CD4-positive, alpha-beta T cell (primary cell): ENCODE measurements at places on chromosomes 5 and 9.
A peak's percentile ranks its signal among the peaks of the same experiment; 100 is the strongest.

GRCh38 chr5:151221574-151221973 lies 2.3 kb downstream of the CCDC69 start:
- no peak for DNase-seq

- DNase-seq, result peak; percentile 15
Observed at GRCh38 chr5:137498736-137499505, at the start of gene SPOCK1. TSS of gene SPOCK1 (minus strand) at chr5:137499326.

DNA sequence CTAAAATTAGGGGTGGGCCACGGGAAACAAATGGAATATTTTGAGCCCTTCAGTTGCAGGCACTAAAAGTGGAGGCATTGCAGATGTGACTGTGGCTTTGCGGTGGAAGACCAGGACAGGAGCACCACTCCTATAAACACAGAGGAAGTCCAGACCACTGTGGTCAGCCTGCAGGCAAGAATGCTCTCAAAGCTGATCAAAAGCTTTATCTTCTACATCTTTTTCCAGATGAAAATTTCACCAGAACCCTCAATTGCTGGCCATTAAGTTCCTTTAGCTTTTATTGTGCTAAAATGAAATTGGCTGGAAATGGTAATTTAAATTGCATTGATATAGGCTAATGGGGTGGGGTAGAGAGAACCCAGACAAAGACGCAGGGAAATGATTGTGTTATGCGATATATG lies 208.8 kb downstream of the ERCC6L2 start:
- no peak for DNase-seq

DNA sequence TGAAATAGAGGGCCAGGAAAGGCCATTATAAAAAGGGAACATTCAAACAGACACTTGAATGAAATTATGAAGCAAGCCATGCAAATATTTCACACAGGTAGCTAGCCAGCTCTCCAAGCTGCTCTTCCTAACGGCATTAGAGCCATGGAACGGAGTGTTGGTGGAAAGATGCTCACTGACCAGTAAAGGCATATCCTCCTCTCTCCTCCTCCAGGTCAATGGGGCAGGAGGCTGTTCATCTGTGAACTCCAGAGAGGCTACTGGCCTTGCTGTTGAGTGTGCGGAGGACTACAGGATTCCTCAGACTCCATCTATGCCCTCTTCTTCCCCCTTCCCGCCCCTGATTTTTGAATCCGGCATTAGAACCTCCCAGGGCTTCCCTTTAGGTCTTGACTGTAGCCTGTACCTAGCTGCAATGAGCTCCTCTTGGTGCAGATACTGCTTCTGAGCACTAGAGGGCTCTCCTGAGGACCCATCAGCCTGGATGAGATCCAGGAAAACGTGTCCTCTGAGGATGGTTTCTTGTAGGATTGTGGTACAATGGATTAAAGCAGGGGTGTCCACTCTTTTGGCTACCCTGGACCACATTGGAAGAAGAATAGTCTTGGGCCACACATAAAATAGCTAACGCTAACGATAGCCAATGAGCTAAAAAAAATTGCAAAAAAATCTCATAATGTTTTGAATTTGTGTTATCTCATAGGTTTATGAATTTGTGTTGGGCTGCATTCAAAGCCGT lies 162.2 kb downstream of the SREK1 start:
- DNase-seq, result no peak

GRCh38 chr9:96327694-96328352 lies 25.8 kb upstream of the HSD17B3 start:
- DNase-seq, result no peak

DNA sequence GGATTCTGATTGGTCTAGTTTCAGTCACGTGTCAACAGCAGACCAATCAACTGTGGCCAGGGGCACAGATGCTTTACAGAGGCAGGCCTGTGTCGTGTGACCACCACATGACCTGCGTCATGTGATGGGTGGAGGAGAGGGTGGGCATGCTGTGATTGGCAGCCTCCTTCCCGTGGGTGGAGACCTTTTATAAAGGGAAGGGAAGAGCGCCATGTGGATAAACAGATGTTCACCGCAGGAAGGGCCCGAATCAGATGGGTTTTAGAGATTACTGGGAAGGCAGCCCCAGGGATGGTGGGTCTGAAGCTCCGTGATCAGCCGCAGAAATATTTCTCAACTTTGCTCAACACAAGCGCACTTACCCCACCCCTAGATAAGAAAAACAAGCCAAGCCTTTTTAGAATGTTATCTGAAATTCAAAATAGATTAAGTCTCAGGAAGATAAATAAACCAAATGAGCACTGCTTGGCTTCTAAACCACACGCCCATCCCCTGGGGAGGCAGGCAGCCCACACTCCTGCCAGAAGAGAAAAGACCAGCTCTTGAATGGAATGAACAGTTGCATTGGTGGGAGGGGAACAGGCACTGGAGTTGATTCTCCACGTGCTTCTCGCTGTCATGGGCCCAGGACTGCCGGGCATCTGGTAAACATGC lies 43.6 kb downstream of the ROPN1L start:
- no peak for DNase-seq

- no peak for DNase-seq
Observed at GRCh38 chr5:86981898-86982297, 285.8 kb upstream of the RASA1 start.

DNA sequence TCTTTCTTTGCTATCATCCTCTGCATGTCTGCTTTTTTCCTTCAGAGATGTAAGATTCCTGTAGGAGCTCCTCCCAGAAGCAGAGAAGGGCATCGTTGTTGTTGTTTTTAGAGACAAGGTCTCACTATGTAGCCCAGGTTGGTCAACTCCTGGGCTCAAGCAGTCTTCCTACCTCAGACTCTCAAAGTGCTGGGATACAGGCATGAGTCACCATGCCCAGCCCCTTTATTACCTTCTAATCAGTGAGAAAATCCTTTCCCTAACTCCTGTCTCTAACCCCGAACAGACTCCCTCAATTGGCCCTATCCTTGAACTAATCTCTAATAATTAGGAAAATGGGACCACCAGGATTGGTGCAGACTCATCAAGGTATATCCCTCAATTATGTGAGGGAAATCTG lies 64.4 kb downstream of the GALNT10 start:
- no peak for DNase-seq
